ENCODE measurements at places on chromosomes 13 and 19.

DNA sequence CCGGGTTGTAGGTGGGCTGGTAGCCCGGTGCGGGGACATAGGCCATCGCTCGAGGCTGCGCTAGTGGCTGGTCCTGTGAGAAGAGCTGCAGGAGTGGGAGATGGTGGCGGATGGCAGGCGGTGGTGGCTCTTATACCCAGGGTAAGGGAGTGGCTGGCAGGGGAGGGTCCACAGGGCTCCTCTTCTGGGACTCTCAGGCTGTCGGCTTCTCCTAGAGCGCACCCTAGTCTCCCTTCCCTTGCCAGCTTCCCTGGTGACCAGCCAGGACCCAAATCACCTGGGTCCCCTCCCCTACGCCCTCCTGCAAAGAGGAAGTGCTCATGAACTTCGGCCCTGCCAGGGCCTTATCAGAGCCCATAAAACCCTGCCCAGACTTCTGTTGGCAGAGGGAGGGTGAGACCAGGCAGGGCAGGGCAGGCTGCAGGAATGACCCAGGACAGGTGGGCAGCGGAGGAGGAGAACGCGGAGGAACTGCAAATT lies at the start of gene LGALS4:
Gene LGALS4 (minus strand): TSS at position 105 of the 480 bp plus-strand sequence. CDS start 59 bp downstream, at position 46.
- DNase-seq, result no peak

DNA sequence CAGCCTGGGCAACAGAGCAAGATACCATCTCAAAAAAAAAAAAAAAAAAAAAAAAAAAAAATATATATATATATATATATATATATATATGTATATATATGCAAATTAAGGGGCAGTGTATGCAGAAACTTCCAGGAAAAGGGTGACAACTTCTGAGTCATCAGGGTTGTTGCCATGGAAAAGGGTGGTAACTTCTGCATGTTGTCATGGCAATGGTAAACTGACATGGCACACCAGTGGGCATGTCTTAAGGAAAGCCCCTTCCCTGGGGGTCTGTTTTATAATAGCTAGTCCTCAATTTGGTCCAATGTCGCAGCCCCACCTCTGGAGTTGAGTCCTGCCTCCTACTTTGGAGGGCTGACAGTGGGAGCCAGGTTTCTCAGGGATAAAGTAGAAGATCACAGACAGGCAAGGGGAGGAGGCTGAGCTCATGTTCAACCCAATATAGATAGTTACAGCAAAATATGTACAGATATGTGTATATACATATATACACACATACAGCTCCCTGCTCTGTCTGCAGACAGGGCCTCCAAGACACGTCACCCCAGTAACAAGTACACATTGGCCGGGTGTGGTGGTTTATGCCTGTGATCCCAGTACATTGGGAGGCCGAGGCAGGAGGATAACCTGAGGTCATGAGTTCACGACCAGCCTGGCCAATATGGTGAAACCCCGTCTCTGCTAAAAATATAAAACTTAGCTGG lies 7.2 kb upstream of the FCHO1 start:
- no peak for DNase-seq

- DNase-seq, result no peak
These were observed 170.6 kb downstream of the URI1 start for GRCh38 chr19:30112666-30113065.

- DNase-seq, result no peak
These were observed 295.6 kb downstream of the TBC1D4 start for GRCh38 chr13:75186379-75186778.

- no peak for DNase-seq
These were observed at the start of gene SIGLECL1 for GRCh38 chr19:51250786-51251467. Gene SIGLECL1, plus strand, starts transcription at chr19:51251080. Its CDS starts 12,993 bp downstream, at chr19:51264073.

- peak; percentile 48 for DNase-seq
These were observed 17.5 kb downstream of the KLF2 start for GRCh38 chr19:16342002-16342715.

- no peak for DNase-seq
These were observed 29.1 kb downstream of the SHISA2 start for GRCh38 chr13:26022538-26023292.

DNA sequence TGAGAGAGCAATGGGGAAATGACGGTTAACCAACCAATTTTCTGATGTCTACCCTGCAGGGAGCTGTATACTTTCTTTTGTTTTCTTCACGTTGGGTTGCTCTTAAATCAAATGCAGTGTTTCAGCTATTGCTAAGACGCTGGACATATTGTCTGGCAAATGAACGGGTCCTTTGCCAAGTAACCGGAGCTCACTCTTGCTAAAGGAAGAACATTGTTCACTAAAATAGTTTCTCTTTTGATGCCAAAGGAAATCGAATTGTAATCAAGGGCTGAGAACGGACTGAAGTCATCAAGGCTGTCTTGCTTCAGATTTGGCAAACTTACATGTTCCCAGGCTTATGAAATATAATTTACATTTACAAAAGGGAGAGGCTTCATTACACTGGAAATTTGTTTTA lies 142.3 kb upstream of the ARGLU1 start:
- no peak for DNase-seq

DNA sequence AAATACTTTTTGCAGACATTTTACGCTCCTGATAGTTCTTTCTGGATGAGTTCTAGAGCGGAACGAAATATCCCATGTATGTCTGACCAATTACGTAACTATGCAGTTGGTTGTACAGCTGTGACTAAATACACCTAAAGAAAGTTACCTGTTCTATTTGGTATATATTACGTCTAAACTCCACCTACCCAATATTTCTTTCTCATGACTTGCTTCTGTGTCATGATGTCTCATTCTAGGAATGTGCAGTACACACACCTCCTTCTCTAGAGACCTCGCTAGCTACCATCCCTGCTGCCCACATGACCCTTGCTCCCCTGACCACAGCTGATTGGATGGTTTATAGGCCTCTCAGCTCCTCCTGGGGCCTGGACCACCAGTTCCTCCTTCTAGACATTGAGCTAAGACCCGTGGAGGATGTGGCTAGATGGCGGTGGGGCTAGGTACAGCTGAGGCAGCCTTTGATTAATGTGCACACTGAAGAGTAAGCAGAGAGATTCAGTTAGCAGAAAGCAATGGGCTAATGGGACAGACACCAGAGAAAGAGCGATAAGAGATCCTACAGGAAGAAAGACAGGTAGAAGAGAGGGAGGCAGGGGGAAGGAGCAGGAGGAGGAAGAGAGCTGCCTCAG lies 422.1 kb downstream of the COG6 start:
- no peak for DNase-seq
